ENCODE measurements at places on chromosomes 12 and 14. TPM values are rescaled to one million over a fixed set of nuclear protein-coding genes. Genes with fewer than 3 reads are reported as not detected.

- DNase-seq = no peak
Measured at GRCh38 chr12:110330544-110330943, 49.5 kb downstream of the ATP2A2 start.

DNA sequence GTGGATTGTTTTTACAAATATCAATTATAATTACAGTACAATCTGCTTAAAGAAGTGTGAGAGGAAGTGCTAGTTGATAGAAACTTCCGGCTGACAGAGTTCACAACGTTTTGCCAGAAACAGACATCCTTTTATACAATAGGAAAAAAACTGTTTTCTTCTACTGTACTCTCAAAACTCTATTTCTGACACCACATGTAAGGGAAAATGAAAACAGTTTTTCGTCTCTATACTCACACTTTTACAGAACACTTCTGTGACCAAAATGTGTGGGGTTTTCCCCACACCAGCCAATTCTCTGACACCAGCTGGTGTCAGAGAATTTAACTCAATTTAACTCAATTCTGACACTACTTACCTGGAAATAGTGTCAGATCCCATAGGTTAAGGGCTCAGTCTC, 24.2 kb upstream of the HIF1A start:
- DNase-seq = no peak

DNA sequence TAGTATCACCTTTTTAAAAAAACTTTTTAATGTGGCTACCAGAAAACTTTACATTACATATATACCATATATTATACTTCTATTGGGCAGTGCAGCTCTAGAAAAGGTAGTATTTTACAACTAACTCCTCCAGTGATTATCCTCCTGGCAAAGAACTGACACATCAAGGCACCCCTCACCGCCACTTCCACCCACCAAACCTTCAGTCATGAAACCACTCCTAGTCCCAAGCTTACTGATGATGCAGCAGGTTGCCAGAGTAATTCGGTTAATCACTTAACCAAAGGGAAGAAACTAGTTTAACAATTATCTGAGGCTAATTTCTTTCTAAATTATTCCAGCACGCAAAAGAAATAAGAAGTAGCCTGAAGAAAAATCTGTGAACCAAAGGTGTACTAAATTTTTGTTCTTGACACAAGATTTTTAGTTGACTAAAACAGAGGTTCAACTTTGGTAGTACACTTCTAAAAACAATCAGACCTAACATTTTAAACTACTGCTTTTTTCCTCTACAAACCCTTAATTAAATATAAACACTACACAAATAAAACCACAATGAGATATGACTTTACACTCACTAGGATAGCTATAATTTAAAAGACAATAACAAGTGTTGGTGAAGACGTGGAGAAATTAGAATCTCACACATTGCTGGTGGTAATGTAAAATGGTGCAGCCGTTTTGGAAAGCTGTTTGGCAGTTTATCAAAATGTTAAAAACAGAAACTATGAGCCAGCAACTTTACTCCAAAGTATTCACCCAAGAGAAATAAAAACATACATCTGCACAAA, 16.7 kb downstream of the SPPL3 start:
- DNase-seq = no peak

DNA sequence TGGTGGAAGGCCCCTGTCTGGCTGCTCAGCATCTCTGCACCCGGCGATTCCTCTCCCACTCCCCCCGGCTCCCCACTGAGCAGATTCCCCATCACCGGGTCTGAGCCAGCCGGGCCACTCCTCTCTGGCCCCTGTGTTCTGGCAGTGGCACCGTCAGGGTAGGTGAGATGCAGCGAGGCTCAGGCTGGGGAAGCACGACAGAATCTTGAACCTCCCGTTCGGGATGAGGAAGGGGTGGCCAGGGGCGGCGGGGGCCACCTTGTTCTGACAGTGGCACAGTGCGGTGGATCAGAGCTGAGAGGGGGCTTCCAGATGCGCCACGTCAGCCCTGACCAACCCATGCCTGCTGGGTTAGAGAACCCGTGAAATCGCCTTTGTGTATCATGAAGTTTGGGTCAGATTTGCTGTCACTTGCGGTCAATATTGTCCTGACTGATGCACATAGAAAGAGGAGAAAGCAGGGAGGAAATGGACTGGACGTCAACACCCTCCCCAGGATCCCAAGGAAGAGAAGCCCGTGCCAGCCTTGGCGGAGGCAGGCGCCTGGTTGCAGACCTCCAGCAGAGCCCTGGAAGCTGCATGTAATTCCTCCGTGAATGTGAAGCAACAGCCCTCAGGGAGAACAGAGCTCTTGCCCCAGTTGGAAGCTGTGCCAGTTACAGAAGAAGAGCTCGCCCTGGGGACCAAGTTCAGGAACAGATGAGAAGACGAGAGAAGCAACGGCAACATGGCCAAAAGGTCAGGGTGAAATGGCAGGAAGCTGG, 137.1 kb upstream of the SFSWAP start:
- no peak for DNase-seq

DNA sequence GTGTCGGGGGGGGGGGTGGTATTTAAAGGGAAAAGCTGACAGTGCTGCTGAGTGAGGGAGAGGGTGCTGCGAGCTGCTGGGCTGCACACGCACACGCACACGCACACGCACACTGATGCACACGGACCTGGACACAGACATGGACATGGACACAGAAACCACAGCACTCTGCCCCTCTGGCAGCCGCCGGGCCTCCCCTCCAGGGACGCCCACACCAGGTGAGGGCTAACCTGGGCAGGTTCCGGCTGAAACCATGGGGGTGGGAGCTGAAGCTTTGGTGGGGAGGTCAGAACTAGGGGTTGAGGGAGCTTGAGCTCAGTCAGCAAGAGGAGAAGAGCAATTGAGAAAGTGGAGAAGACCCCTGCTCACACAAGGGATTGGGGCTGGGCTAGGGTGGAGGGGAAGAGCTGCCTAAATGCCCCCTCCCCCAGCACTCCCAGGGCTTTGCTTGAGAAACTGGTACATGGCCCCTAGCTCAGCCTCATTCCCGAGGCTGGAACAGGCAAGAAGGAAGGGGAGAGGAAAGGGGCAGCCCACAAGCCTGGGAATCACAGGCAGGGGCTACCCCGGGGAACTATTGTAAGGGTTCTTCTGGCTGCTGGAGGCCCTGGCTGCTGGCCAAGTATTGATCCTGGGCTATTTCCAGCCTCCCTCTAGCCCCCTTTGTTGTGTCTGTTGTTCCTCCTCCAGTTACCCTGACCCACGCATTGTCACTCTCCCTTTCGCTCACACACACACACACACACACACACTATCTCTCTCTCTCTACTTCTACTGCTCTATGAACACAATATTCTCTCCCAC, at the start of gene REM2:
Gene REM2 (plus strand): TSS at position 50 of the 804 bp plus-strand sequence. CDS start 66 bp downstream, at position 116.
- DNase-seq = no peak

- DNase-seq = no peak
Measured at GRCh38 chr12:62481843-62482540, 15.4 kb downstream of the MON2 start.

DNA sequence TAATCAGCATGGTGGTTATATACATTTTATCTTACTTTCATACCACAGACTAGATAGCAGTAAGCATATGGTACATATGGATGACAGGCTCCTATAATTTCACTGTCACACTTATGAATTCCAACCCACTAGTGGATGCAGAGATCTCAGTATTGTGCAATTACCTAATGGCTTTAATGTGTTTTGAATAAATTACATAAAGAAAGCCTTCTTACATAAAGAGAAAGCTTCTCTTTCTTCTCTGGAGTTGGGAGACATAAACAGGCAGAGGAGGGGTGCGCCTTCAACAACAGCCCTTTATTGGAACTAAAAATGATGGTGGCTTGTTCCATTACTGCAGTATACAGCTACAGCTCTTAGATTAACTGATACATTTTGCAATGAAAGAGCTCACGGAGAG, 52.6 kb downstream of the SAV1 start:
- DNase-seq = no peak

The PTPRQ gene
- not detected for total RNA-seq

The COX6A1 gene
- 780 TPM for total RNA-seq

The BCL2L14 gene
- not detected for total RNA-seq

The SOAT2 gene
- not detected for total RNA-seq

The ANKRD33 gene
- not detected for total RNA-seq
